ELF-1 (cell line): ENCODE measurements at places on chromosomes 16 and 17.

DNA sequence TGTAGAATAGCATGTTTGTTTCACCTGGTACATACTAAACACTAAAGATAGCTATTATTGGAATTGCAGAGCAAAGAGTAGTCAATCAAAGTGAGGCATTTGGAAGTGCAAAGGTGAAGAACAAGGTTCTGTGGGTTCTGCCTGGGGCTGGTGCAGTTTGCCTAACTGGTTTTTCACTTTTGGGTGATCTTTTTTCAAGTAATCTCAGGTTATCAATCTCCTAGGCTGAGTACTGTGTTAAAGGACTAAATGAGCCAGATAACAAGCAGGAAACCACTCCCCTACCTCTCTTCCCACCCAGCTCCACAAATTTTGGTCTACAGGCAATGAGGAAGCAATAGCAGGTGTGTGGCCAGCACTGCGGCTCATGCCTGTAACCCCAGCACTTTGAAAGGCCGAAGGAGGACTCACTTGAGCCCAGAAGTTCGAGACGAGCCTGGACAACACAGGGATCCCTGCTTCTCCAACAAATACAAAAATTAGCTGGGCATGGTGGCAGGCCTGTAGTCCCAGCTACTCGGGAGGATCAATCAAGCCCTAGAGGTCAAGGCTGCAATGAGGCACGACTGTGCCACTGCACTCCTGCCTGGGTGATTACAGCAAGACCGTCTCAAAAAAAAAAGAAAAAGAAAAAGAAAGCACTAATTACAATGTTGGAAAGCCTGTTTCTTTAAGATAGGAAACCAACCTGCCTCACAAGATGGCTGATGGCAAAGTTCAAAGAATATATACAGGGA, 2.0 kb upstream of the NTAN1 start:
- peak; percentile 58 for DNase-seq

DNA sequence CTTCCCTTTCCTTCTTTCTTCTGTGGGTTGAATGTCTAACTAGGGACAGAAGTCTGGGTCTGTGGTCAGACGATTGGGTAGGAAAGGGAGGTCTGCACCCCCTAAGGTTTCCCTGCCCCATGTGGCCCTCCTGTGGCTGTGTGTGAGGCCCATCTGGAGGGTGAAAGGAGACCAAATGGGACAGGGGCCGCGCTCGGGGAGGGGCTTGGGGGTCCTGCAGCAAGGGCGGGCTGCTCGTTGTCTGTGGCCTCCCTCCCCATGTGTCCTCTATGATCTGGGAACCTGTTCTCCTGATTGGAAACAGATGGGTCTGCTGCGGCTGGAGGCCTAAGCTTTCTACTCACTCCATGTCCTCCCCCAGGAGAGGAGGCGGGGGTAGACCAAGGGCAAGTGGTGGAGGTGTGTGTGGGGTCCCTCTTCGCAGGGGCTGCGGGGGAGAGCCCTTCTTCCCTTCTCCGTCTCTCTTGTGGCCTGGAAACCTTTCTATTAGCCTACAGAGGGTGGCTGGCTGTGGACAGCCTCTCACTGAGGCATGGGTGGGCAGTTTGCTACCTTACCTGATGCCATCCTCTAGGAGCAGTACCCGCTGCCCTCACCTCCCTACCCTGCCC, 18.6 kb downstream of the IGFBP4 start:
- no peak for DNase-seq

DNA sequence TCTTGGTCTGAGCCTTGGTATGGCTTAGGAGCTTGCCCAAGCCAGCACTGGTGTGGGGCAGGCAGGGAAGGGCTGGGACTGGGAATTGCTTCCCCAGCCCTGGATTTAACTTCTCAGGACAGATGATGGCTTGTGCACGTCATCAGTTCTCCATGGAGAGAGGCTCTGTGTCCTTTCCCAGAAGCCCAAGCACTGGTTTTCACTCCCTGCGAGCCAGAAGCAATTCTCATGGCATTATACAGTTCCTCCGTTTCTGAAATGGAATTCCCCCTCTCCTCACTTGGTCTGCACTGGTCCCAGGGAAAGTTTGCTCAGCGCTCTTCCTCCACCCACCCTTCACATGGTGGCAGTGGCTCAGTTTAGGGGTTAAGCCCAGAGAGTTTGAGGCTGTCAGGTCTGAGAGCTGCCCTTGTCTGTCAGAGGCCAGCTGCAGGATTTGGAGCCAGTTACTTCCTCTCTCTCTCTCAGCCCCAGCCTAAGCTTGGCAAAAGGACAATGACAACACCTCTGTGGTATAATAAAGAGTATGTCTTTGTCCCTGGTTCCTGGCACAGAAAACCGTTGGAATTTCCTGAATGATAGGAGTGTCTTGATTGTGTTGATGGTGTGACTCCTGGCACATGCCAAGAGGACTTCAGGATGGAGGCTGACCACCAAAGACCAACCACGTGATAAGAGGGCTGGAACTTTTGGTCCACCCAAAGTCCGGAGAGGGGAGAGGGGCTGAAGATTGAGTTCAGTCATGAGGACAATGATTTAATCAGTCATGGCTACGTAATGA, 219.6 kb upstream of the TNRC6C start:
- DNase-seq = no peak

GRCh38 chr16:90078579-90078895, 1.4 kb upstream of the PRDM7 start:
- no peak for DNase-seq

DNA sequence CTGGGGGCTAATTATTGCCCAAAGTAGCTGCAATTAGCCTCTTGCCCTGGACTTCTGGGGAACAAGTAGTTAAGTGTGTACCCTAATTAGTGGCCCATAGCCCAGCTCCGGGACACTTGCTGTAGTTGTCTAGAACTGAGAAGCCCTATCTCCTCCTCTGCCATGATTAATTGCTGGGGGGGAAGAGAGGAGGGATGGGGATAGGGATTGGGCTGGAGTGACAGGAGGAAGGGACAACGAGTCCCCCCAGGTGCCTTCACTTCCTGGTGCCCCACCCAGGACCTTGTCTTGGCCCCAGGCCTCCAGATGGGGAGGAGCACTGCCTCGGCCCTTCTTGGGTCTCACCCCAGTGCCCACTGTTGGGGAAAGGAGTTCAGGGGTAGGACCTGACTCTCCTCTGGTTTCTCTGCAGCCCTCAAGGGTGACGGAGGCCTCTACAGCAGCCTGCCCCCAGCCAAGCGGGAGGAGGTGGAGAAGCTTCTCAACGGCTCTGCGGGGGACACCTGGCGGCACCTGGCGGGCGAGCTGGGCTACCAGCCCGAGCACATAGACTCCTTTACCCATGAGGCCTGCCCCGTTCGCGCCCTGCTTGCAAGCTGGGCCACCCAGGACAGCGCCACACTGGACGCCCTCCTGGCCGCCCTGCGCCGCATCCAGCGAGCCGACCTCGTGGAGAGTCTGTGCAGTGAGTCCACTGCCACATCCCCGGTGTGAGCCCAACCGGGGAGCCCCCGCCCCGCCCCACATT, 17.4 kb downstream of the NGFR start:
- peak; percentile 70 for DNase-seq

DNA sequence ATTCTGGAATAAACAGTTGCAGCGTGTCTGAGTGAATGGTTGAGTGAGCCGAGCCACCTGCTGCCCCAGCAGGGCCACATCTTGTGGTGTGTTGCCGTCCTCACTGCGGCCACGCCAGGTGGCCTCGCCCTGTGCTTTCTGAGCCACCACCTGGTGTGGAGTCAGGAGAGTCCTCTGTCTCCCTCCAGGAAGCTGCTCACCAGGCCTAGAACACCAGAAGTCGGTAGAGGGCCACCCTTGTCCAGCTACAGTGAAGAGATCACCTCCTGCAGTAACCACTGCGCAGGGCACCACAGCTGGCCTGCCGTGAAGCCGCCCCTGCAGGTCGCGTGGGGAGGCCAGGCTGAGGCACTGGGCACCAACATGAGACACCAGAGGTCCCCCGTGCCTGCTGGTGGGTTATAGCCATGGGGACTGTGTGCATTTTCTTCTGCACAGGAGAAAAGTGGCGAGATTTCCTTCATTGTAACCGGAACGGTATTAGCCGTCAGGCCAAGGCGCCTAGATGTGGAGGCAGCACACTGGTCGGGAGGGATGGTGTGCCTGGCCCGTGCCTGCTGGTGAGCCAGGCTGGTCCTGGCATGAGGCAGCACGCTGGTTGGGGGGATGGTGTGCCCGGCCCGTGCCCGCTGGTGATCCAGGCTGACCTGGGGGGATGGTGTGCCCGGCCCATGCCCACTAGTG, 28.9 kb upstream of the FOXK2 start:
- DNase-seq = no peak

GRCh38 chr16:56709443-56710040, 20.4 kb upstream of the NUP93 start:
- no peak for DNase-seq

GRCh38 chr17:40462343-40463121, 19.3 kb downstream of the IGFBP4 start:
- no peak for DNase-seq

DNA sequence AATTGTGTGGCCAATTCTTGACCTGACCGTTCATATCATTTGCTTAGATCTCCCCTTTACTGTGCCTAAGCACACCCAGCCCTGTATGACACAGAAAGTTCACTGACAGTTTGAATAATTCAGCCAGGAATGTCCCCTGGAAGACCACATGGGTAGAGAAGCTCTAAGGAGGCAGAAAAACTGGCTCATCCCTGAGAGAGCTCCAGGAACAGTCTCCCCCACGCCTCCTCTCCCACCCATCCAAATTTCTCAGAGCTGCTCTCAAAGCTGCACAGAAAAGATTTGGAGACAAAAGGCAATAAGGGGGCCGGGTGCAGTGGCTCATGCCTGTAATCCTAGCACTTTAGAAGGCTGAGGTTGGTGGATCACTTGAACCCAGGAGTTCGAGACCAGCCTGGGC, 11.2 kb downstream of the PRAC1 start:
- no peak for DNase-seq

DNA sequence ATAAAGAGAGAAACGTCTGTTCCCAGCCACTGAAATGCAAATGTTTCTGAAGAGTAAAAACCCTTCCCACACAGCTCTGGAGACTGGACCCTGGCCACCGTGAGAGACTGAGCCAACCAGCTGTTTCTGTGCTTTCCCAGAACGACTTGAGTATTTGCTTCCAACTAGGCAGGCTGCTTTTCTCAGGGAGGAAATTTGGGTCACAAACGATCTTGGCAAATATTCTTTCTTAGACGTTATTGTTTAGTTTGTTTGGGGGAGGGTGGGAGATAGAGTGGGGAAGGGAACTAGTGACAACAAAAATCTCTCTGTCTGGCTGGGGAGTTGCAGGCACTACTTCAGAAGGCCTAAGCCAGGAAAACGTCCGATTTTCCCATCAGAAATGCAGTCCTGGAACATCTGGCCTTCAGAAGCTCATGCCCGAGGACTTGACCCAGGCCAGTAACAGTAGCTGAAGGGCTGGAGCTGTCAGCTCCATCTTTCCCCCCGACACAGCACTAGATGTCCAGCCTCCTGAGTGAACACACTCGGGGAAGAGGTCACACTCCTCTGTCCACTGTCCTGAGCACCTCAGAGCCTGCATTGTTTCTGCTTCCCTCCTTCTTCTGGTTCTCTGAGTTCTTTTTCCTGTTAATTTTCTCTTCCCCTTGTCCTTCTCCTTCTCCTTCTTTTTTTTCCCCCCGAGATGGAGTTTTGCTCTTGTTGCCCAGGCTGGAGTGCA, 4.0 kb downstream of the CCDC92B start:
- no peak for DNase-seq

- DNase-seq = peak; percentile 83
Measured at GRCh38 chr16:75555213-75555706, 792 bp downstream of the TMEM231 start.

DNA sequence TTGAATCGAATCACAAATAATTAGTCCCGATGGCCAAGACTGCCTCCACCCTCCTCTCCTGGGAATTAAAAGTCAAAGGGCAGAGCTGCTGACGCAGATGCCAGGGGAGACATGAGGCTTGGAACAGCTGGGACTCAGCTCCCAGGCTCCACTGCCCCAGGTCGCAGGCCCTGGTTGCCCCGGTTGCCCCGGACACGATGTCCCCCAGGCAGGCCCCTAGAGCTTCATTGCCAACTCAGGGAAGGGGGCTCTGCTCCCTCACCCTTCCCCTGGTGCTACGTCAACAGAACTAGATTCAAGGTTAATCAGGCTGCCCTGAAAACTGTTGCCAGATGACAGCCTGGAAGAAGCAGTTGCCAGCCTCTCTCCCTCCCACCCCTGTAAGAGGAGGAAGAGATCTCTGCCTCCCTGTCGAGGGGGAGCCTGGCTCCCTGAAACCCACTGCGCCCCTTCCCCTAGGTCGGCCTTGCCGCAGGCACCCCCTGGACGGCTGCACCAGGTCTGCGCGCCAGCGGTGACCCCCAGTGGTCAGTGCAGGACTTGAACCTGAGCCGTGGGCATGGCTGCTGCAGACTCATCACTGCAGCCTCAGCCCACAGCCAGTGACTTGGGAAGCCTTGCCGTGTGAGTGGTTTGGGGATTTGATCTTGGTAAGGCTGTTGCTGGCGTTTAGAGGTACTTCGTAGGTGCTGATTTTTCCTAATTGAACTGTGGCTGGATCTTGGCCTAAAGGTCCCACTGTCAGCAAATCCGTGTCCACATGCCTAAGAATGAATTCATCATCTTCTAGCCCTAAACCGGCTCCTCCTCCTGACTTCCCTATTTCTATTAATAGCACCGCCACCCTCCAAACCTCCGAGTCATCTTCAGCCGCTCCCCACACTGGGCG, 84.1 kb upstream of the TOB1 start:
- DNase-seq = peak; percentile 75

DNA sequence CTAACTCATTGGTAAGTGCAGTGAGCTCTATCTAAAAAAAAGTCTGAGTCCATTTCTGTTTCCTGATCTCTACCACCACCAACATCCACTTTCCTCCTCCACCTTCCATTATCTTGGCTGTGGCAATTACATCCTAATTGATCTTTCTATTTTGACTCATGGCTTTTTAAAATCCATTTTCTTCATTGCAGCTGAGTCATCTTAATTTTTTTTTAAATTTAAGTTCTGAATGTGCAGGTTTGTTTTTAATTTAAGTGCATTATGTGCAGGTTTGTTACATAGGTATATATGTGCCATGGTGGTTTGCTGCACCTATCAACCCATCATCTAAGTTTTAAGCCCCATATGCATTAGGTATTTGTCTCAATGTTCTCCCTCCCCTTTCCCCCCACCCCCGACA, 390.7 kb downstream of the XYLT1 start:
- no peak for DNase-seq

GRCh38 chr17:17762744-17763105, 74.1 kb downstream of the SREBF1 start:
- no peak for DNase-seq

DNA sequence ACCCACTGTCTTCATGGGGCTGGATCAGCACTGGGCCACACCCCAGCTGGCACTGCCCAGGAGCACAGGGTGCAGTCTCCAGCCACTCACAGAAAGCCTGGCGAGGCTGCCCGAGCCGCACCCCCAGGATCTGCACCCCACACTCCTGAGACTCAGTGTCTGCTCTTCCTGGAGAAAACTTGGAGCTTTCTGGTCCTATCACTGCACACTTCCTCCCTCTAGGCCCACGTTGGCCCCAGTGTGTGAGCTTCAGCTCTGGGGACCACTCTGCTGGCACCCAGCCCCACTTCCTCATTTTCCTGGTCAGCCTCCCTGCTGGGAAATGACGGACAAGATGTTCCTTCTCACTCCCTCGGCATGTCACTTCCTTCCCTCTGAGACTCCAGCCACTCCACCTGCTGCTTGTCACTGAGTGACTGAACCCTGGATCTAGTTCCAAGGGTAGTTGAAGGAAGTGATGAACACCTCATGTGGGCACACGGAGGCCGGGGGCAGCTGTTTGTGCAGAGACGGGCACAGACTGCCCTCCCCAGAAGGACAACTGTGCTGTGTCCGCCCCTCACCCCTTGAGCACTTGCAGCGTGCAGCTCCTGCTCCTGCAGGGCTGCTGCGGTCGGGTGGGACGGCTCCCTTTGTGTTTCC, 29.0 kb downstream of the ZC3H18 start:
- no peak for DNase-seq

- DNase-seq = no peak
Measured at GRCh38 chr17:69593351-69593715, 178.8 kb downstream of the MAP2K6 start.

GRCh38 chr16:82630219-82630618, 3.5 kb downstream of the CDH13 start:
- no peak for DNase-seq
